ENCODE measurements at places on chromosomes 7 and 10. TPM values are rescaled to one million over a fixed set of nuclear protein-coding genes. Genes with fewer than 3 reads are reported as not detected.

Gene STN1
- 17.8 TPM for polyA plus RNA-seq

- no peak for DNase-seq
Measured at GRCh38 chr10:5424751-5425150, 12.4 kb downstream of the NET1 start.

GRCh38 chr10:4397337-4397736 is 428.7 kb upstream of the AKR1E2 start:
- DNase-seq: no peak

Gene C7orf33
- not detected for polyA plus RNA-seq

GRCh38 chr10:118259288-118259906 is 82.7 kb downstream of the FAM204A start:
- DNase-seq: peak; percentile 6

Gene WNT8B
- polyA plus RNA-seq: not detected

DNA sequence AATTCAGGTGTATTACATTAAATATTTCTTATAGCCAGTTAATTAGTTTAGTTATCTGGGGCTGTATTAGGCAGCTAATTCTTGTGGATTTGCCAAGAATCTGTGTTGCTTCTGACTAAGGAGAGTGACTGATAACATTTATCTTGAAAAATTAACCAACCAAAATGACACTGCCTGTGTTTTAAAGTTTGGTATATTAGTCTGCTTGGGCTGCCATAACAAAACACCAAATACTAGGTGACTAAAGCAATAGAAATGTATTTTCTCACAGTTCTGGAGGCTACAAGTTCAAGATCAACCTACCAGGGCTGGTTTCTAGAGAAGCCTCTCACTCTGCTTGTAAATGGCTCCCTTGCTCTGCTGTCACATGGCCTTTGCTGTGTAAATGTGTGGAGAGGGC is 12.9 kb downstream of the EXOC4 start:
- peak; percentile 21 for DNase-seq

DNA sequence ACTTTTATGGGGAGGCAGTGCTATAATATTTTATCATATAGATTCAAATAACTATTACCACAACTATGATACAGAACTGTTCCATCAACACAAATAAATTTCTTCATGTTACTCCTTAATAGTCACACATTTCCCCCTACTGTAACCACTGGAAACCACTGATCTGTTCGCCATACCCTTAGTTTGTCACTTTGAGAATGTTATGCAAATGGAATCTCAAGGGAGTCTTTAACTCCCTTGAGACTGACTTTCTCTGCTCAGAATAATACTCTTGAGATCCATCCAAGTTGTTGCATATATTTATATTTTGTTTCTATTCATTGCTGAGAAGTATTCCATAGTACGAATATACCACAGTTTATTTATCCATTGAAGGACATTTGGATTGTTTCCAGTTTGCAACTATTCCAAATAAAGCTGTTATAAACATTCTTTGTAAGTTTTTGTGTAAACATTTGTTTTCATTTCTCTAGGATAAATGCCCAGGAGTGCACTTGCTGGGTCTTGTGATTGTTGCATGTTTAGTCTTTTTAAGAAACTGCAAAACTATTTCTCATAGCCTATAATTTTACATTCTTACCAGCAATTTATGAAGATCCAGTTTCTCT is 19.7 kb upstream of the PON2 start:
- no peak for DNase-seq

DNA sequence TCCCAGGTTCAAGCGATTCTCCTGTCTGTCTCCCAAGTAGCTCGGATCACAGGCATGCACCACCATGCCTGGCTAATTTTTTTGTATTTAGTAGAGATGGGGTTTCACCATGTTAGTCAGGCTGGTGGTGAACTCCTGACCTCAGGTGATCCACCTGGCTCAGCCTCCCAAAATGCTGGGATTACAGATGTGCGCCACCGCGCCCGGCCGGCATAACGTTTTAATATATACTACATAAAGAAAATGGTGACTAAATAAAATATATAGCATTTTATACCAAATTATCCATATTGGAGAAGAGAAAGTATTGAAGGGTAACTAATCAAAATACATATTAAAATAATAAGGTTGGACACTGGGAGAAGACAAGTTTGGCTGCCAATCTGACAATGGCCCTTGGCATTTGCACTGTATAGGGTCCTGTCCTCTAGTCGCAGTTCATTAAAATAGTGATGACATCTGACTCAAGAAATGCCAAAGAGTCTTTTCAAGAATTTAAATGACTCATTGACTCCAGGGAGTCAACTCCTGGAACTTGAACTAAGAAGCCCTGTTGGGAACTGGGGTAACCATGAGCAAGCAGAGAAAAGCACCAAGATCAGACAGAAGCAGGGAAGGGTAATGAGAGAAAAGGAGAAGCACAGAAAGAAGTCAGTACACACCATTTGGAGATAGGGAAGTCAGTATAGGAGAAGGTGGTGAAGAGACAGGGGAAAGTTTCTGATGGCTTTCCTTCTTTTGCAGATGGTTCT is 91.1 kb downstream of the CH25H start:
- peak; percentile 58 for DNase-seq

Data from IMR-90 (cell line).